ENCODE measurements at places on chromosomes 6 and 20.

GRCh38 chr20:2707353-2708072, 14.9 kb downstream of the EBF4 start:
- no peak for DNase-seq

DNA sequence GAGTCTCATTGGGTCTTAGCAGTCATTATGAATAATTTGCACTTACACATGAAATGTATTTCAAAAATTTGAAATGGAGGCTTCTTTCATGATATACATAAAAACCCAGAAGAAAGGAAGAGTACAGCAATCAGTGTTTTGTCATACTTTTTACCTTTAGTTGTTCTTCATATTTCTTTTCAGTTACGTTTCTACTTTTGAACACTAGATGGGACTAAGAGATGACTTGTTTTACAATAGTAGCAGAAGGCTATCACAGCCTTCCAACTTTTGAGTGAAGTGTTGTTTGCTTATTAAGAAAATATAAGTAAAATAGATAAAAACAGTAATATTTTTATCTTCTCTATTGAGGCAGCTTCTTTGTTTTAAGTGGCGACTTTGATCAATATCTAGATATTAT, 58.1 kb downstream of the L3MBTL3 start:
- peak; percentile 20 for DNase-seq

- no peak for DNase-seq
Measured at GRCh38 chr20:25017257-25017803, 24.8 kb upstream of the APMAP start.

DNA sequence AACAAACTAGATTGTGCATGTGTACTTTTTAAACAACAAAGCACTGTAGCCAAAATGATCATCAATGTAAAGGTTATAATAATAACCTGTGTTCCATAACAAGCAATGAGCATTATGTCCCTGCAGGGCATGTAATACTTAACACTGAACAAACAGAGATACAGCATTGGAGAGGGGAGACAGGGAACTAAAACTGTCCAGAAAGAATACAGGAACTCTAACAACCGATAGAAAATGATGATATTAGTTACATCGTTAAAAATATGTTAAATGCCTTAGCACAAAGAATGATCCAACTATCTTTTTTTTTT, 80.5 kb downstream of the COL9A1 start:
- no peak for DNase-seq

DNA sequence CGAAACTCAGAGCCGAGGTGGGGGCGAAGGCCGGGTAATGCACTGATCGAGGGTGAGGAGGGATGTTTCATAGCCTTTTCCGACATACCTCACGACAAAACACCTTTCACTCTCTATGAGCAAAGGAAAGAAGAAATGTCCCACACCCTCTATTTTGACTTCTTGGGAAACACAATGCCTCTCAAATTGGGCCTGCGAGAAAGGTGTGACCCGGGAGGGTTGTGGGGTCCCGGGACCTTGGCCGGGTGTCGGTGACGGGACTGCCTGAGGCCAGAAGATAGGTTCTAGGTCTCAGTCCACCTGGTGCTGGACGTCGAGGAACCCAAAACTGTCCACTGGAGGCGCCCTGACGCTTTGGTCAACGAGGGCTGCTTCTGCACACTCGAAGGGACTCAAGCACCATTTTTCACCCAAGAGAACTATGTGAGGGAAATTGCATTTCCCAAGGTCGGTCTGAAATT, 41.1 kb upstream of the OSTM1 start:
- peak; percentile 31 for DNase-seq

GRCh38 chr6:159038914-159039884, 5.6 kb downstream of the TAGAP start:
- DNase-seq: peak; percentile 52

- no peak for DNase-seq
Measured at GRCh38 chr6:108359901-108360882, 65.3 kb downstream of the AFG1L start.

DNA sequence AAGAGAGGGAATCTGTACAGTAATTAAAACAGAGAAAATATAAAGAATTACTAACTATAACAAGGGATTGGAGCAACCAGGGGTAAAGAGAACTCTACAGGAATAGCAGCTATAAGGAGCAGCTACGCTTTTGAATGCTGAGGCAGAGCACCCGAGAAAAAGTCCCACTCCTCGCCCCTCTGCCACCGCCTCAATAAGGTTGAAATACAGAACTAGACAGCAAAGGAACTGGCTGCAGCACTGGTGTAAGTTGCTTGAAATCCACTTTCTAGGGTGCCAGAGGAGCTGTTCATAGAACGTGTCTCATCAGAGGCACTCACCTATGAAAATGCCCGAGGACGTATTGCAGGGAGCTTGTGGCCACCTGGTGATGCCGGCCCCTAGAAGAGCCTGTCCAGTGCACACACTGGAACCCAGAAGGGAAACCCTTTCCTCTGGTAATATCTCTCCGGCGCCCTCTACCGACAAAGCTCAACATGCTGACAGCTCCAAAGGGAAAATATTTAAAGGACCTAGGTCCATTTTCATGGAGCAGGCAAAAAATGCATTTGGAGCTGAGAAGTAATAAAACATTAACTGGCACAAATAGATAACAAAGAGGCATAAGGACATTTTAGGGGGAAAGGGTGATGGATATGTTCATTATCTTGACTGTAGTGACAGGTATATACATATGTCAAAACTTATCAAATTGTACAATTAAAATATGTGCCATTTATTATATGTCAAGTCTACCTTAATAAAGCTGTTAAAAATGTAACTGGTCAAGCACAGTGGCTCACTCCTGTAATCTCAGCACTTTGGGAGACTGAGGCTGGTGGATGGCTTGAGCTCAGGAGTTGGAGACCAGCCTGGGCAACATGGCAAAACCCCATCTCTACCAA, 137.4 kb upstream of the HDAC2 start:
- peak; percentile 48 for DNase-seq

DNA sequence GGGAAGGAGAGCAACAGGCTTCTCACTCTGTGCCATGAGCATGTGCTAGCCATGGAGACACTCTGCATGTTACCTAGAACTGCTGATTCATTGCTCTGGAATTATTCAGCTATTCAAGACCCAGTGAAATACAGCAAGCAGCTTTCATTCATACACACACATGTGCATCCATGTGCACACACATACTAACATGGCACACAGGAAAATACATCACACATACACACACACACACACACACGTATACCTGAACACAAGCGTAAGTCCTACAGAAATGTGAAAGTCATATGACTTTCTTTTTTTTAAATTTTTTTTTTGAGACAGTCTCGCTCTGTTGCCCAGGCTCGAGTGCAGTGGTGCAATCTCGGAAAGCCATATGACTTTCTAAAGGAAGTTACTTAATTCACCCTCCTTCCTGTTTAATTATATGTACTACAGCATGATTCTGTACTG, 108.2 kb upstream of the NFATC2 start:
- DNase-seq: peak; percentile 73

DNA sequence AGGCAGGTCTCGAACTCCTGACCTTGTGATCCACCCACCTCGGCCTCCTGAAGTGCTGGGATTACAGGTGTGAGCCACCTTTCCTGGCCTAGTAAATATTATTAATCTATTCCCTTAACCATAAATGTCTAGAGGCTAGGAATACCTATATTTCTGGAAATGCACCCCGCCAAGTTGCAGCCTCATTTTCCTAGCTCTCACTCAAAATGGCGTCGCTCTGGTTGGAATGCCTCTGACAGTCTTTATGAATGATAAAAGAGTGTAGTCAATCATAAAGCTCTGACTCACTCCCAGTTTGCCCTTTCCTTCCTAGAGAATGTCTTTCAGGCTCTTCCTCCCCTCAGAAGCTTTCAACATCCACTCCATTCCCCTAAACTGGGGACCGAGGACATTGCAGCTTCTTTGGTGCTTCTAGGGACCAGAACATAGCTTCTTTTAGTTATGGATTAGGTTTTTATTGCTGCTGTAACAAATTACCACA, 14.1 kb upstream of the TRIM26 start:
- no peak for DNase-seq

GRCh38 chr6:7624796-7625710, 35.1 kb downstream of the SNRNP48 start:
- peak; percentile 64 for DNase-seq

DNA sequence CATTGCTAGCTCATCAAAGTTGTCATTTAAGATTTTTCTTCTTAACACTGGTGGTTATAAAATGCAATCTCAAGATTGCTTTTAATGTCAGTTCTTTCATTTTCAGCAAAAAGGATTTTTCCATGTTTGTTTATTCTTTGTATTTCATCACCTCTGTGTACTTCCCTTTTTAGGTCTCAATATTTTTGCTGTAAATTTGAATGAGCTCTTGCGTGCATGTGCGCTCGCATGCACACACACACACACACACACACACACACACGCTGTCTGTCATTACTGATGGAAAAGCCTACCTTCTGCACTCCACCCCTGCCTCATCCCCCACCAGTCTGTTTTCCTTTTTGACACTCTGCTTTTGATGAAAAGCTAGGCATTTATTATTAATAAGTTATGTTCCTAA, 85.3 kb upstream of the FYN start:
- DNase-seq: no peak

DNA sequence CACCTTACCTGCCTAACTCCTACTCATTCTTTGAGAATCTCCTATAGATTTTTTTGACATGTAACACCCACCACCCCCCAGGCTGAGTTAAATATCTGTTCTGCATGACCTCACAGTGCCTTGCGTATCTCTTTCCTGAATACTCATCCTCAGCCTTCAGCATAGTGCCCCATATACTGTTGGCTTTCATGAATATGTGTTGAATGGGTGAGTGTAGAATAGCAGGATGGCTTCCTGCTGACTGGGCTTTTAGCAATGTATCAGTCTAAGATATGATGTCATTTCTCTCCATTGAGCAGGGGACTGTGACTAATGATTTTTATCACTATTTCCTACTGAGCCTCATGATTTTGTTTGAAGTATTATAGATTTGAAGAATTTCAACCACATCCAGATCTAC, 361.6 kb upstream of the MARCKS start:
- DNase-seq: peak; percentile 47

All from amniotic epithelial cell (primary cell).